ENCODE measurements at places on chromosomes 2 and 18. TPM values are rescaled to one million over a fixed set of nuclear protein-coding genes. Genes with fewer than 3 reads are reported as not detected.
A peak's percentile ranks its signal among the peaks of the same experiment; 100 is the strongest.

DNA sequence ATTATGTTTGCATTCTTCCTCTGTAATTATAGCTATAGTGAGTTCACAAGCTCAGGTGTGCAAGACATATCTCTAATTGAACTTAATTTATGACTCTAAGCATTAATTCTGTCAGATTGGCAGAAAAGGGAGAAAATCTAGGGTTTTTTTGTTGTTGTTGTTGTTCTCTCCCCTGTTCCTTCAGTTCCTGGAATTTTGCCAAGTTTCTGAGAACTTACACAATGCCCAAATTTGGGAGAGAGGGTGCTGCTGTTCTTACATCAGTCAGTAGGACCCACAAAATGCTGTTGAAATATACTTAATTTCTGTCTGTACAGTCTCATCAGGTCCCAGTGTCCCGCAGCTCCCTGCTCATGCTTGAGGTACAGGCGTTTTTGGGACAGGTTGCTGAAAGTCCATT, 221.8 kb upstream of the RBMS1 start:
- no peak for DNase-seq

DNA sequence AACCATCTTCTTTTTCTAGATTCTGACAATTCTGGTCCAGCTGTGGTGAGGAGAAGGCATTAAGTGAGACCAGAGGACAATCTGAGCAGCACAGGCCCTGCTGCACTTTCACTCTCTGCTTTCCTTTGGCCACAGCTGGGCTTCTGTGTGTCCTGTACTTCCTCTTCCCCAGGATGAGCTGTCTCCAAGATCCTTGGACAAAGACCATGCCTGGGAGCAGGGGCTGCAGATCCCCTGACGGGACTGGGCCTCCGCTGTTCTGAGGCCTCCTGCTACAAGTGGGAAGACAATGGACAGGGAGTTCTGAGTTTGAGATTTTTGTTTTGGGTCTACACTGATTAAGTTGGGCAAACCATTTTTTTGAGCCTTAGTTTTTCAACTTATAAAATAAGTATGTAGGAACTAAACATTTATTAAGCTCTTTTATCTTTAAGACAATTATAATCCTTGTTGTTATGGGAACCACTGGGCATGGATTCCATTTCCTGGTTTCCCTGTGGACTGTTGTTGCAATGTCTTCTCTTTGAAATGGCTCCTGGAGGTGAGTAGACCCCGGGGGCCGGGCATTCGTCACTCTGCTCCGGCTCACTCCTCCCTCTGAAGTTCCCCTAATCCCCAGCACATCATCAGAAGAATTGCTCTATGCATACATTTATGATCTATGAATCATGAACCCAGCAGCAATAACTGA, 266.6 kb downstream of the ACTR3 start:
- DNase-seq = no peak

DNA sequence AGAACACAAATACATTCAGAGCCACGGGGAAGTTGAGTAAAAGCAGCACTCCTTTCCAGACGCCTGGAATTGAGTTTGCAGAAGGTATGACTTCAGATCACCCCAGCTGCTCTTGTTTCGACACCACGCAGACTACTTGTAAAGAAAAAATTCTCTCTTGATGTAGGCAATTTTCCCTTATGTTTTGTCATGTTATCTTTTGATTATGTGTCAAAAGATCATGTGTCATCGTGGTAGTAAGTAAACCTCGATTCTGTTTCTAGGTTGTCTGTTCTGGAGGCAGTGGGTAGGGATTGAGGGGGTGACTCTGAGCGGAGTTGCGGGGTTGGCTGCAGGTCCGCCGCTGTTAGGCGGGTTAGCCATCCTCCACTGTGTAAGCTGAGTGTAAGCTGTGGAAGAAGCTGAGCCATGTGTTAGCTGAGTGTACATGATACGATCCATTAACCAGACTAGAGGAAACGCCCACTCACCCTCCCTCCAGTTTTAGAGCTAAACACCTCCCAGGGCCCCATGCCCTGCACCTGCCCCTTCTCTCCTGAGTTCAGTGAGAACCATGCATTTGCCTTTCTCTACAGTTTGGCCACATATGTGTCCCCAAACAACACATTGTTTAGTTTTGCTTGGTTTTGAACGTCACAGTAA, 181.8 kb downstream of the SNTG2 start:
- no peak for DNase-seq

DNA sequence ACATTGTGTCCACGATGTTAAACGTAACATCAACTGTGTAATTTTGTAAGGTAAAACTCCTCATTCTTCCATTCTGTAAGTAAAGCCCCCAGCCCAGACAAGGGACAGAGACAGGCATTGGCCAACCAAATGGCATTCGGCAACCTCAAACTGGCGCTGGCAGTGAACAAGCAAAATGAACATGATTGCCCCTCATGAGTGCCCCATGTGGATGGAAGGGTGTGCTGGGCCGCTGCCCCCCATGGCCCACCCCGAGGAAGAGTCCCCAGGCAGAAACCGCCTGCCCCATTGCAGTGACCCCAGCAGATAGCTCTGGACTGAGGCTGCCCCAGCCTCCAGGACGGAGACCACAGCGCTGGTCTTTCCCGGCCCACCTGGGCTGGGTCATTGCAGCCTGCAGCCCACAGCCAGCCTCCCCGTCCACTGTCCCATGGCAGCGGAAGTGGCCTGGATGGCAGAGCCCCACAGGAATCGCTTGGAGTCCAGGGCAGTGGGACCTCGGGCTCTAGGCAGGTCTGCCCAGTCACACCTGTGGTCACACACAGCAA, 220.2 kb downstream of the HDAC4 start:
- DNase-seq = no peak

GRCh38 chr2:26847655-26848335, at the start of gene DPYSL5:
DPYSL5 (plus strand) TSS chr2:26848132; CDS start chr2:26898500, 50,368 bp downstream.
- no peak for DNase-seq

DNA sequence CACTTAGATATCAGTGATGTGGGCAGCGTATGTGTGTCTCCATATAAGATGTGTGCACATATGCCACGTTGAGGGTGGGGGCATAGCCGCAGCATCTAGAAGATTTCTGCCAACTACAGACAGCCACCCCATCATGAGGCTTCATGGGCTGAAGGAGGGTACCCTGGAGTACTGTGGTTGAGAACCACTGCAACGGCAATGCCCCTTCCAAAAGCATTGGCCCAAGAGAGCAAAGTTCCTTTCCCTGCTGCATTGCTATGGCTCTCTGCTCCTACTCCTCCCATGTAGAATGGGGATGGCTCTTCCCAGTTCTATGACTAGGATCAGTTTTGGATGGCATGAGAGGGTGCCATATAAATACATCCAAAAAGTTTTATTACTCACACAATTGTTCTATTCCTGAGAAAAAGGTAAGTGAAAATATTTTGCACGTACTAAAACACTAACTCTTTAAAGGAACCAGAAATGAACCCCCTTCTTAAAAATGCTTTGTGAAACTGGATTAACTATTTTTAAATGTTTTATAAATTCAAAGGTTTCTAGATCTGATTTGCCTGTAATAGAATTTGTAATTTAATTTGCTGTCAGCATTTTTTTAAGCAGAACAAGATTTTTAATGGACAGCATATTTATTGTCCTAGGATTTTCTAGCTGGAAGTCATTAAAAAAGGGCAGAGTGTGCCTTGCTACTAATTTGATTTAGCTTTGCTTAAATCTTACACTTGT, 4.4 kb upstream of the RPL31 start:
- DNase-seq = no peak

DNA sequence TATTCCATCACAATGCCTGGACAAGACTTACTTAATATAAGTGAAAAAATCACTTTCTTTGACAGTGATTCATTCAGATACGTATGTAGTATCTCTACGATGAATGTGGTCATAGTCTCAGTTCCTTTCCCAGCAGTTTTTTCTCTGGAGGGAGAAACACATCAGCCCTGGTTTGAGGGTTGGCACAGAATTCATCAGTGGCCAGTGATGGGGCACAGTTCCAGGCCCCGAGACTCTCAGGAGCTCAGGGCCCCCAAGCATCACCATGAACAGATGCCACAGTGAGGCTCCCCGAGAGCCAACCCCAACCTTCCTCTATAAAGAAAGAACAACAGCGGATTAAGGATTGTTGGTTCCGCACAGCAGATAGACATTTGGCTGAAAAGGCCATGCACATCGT, 12.5 kb downstream of the PRKAG3 start:
- no peak for DNase-seq

GRCh38 chr2:109513749-109514588, 99.8 kb downstream of the SEPTIN10 start:
- no peak for DNase-seq

DNA sequence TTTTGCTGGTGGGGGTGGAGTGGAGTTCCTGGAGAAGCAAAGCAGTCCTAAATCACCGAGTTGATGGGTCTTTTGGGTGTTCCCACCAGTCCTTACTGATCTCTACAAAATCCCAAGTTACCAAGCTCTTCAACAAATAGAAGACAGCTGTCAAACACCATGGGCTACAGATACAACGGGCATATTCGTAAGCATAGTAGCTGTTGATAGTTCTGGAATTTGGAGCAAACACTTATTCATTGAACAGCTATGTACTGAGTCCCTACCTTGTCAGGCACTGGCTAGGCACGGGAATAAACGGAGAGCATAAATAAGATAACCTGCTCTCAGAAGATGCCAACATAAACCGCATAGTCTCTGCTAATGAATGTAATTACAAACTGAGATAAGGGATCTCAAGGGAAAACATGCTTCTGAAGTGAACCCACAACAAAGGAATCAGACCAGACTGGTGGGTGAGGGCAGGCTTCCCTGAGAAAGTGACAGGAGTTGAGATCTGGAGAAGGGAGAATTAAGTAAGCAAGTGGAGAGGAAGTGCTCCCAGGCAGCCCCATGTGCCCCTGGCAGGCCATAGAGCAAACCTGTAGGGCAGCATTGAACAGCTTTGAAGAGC, 947 bp upstream of the ANKRD44 start:
- peak; percentile 47 for DNase-seq

DNA sequence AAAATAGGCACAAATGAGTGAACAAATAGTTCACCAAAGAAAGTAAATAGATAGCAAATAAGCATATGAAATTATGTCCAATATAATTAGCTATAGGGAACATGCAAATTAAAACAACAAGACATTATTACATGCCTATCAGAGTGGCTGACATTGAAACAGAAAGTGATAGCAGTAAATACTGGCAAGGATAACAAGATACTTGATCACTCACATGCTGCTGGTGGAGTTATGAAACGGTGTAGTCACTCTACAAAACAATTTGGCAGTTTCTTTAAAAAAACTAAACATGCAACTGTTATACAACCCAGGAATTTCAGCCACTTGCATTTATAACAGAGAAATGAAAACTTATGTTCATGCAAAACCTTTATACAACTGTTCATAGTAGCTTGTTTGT, 439.2 kb upstream of the ACVR2A start:
- no peak for DNase-seq

DNA sequence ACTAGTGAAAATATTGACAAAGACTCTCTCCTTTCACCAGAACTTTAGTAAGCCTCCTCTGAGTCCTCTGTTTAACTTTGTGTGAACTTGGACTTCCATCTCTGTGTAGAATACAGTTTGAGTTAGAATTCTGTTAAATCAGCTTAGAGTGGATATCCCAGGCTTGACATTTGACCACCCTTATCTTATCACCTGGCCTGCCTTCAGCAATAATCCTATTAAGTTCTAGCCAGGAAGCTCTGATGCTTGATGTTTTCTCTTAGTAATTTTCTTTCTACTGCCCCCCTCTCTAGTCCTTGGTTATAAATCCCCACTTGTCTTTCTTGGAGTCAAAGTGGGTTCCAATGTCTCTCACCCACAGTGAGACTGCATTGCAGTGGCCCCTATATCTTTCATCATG, 702.7 kb upstream of the GCFC2 start:
- no peak for DNase-seq

DNA sequence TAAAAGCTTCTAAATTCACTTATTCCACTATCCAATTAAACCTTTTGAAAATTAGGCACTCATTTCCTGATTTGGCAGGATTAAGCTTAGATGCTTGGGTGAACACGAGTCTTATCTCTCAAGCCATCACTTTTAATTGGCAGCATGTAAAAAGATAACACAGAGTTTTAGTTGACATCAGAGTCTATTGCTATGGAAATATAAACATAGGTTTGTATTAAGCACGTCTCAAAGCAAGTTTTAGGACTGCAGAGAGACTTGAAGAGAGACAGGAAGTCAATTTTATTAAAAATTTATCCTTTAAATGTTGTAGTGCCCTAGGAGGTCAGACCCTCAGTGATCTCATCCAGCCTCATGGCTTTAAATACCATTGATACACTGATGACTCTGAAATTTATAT, 5.6 kb downstream of the RBKS start:
- DNase-seq = no peak

- DNase-seq = no peak
Observed at GRCh38 chr2:151842830-151843690, 14.8 kb upstream of the ARL5A start.

GRCh38 chr2:201135386-201135785, 19.4 kb downstream of the CFLAR start:
- DNase-seq = no peak

DNA sequence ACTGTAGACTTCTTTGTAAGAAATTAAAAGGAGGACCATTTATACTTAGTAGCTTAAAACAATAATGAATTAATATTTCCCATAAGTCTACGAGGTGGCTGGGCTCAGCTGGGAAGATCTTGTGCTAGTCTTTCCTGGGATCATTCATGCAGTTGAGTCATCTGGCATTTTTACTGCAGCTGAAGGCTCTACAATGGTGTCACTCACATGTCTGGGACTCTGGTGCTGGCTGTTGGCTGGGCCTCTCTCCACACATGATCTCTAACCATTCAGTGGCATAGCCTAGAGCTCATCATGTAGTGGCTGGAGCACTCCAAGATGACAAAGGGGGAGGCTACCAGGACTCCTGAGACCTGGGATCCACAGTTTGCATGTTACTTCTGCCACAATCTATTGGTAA, 35.5 kb downstream of the CLASP1 start:
- DNase-seq = no peak

- no peak for DNase-seq
Observed at GRCh38 chr18:65735155-65735554, 15.7 kb upstream of the CDH7 start.

DNA sequence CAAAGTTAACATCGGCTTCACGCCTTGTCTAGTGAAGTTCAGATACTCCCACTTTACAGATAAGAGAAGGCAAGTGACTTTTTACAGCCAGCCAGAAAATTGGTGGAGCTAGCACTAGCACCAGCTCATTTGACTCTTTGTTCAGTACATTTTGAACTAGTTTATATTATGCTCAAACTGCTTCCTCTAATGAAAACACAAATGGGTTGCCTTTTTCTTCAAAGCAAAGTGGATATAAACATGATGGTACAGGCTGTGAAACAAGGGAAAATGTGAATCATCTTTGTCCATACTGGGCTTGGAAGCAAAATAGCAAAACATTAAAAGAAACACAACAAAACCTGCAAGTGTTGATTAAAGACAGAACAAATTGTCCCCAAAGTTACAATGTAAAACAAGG, 99.6 kb upstream of the LHCGR start:
- DNase-seq = no peak

GRCh38 chr2:138017824-138018223, 53.6 kb downstream of the HNMT start:
- no peak for DNase-seq

GRCh38 chr2:48728840-48729239, 26.7 kb downstream of the LHCGR start:
- no peak for DNase-seq

GRCh38 chr2:229153951-229154350, 117.1 kb downstream of the PID1 start:
- DNase-seq = no peak

The AOX1 gene
- not detected for total RNA-seq

The UPP2 gene
- total RNA-seq = not detected

The REEP1 gene
- 0.10 TPM for total RNA-seq

The CHRNG gene
- not detected for total RNA-seq

The RGPD3 gene
- total RNA-seq = 0.73 TPM

The SIX3 gene
- total RNA-seq = not detected

The CROCC2 gene
- not detected for total RNA-seq

The TMEM185B gene
- 25.2 TPM for total RNA-seq

The ERBB4 gene
- total RNA-seq = 0.08 TPM
